ENCODE measurements at places on chromosomes 1 and 21. TPM values are rescaled to one million over a fixed set of nuclear protein-coding genes. Genes with fewer than 3 reads are reported as not detected.

Gene FAM163A
- 0.16 TPM for total RNA-seq

Gene RIPPLY3
- total RNA-seq, result 0.18 TPM

Gene KRTAP10-9
- total RNA-seq, result not detected

Gene LHX8
- total RNA-seq, result 0.21 TPM

Gene B3GALT5
- 21.9 TPM for total RNA-seq

Data from ureter (tissue), 1 donor.